AG10803 (cell line): ENCODE measurements at places on chromosomes 3 and 15.

DNA sequence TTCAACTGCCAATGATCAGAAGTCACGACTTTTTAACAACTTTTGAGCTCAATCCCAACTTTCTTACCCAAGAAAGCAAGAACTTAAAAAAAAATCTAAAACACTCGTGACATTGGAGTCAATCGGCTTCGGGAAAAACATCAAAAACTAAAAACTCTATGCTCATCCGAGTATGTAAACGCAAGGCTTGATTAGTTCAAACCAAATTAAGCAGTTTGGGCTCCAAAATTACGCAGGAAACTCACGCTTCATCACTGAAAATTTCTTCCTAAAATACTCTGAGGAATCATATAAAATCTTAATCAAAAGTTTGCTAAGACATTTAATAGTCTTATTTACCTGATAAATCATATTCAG is 1.6 kb downstream of the TRA2B start:
- no peak for DNase-seq

DNA sequence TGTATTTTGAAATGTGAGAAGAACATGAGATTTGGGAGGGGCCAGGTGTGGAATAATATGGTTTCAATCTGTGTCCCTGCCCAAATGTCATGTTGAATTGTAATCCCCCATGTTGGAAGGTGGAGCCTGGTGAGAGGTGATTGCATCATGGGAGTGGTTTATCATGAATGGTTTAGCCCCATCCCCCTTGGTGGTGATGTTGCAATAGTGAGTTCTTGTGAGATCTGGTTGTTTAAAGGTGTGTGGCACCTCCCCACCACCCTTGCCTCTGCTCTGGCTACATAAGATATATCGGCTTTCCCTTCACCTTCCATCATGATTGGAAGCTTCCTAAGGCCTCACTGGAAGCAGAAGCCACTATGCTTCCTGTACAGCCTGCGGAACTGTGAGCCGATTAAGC is 23.9 kb upstream of the TMEM108 start:
- DNase-seq, result no peak

DNA sequence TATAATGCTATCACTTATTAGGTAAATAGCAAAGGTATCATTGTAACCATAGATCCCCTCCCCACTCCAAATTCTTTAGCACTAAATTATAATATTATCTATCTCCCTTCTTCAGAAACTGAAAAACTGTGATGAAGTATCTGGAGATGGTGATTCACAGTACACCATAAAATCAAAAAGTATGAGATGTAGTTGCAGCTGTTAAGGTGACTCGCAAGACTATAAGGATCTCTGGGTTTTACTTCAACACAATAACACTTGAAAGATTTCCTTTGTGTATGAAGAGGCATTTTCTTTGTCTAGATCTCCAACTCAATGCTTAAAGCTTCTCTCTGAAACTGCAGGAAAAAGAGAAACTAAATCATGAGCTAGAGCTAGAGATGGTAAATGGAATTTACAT is 46.9 kb downstream of the IFT57 start:
- no peak for DNase-seq

DNA sequence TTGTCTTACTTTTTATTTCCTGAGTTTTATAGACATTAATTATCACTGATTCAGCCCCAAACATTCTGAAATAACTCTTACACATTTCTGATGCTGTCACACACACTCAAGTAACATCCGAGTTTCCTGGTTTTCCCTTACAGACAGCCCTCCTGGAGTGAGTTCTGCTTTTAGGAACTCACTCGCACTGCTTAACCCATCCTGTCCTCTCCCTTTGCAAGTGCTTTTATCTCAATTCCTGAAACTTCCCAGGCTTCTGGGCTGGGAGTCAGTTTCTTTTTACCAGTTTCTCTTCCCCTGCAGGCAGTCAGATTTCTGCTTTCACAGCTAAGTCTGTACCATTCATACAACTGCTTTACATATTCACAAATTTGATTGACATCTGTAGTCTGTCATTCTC is 15.6 kb upstream of the SH3GL3 start:
- DNase-seq, result no peak

GRCh38 chr3:182722907-182723306 is 70.4 kb upstream of the ATP11B start:
- DNase-seq, result no peak

- no peak for DNase-seq
These were observed 13.0 kb downstream of the ANPEP start for GRCh38 chr15:89801471-89802195.

- DNase-seq, result no peak
These were observed 210.1 kb downstream of the TBC1D2B start for GRCh38 chr15:77867266-77868047.

- peak; percentile 89 for DNase-seq
These were observed 35.5 kb downstream of the EOMES start for GRCh38 chr3:27686642-27687041.

GRCh38 chr3:58183221-58183620 is 27.6 kb downstream of the DNASE1L3 start:
- DNase-seq, result no peak

- peak; percentile 2 for DNase-seq
These were observed 25.0 kb downstream of the LRRC58 start for GRCh38 chr3:120324190-120324589.

- DNase-seq, result peak; percentile 65
These were observed 75.9 kb upstream of the FGF12 start for GRCh38 chr3:192802957-192803899.

- no peak for DNase-seq
These were observed 2.8 kb upstream of the HERC1 start for GRCh38 chr15:63836579-63836978.

DNA sequence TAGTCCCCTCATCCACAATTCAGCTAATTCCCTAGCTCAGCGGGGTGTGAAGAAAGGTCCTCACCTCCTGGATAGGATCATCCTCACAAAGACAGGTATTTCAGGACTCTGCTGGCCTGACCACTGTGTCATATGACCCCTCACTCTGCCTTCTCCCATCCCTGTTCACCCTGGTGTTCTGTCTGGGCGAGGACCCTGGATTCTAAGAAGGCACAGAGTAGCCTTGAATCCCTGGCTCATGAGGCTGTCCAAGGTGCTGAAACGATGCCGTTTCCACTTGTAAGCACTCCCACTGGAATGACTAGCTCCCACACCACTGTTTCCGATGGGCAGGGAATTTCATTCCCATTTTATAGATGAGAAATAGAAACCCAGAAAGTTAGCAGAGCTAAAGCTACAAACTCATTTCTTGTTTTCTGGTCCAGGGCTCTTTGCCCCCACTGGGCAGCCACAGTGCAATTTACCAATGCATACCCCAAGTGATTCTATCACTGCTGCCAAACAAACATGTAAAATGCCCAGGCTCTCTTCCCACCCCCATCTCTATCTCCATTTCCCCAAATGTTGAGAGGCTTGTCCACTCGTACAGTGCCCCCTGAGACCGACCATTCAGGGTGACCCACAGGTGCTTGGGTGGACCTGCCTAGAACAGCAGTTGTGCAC is 83.2 kb downstream of the RAB11A start:
- DNase-seq, result peak; percentile 45

DNA sequence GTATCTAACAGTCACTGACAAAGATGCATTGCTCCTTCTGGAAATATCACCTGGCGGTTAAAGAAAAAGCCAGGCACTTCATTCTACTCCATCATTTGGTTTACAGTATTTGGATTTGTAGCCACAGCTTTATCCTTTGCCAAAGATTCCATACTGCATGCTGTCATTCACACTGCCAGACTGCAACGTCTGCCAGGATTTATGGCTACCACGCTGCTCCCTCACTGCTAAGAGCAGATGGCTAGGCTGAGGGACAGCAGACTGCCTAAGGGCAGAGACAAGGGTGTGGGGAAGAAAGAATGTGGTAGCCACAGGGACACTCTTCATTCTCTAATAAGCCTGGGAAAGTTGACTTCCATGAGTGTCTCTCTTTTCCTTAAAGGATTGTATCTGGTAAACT is 1047.0 kb downstream of the TUSC7 start:
- no peak for DNase-seq

DNA sequence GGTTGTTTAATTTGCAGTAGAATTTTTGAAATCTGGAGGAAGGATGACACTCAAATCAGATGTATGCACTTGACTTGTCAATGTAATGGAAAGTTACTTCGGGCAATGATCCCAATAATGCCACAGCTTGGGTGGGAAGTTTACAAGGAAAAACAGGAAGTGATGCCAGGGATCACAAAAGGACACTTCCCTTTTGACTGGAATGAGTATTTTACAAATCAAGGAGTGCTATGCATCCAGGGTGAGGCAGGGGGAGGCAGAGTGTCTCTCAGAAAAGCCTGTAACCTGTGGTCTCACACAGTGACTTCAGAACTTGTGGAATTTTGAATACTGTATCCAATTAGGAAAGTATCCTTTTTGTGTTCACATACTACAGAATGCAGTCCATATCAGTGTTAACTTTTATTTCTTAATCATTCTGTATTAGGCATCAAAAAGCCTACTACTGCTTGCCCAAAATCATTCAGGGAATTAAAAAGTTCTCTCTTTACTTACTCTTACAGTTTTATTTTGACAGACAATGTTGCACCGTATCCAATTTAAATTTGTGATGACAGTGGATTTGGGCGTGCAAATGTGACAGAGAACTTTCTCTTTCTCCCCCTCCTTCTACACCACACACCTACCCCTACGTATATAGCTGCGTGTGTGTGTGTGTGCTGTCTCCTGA is 445.1 kb downstream of the MECOM start:
- peak; percentile 69 for DNase-seq

GRCh38 chr3:14651440-14652251 is at the start of gene CCDC174:
CCDC174 (plus strand) TSS chr3:14651762; CDS start chr3:14651837, 75 bp downstream.
- peak; percentile 100 for DNase-seq

DNA sequence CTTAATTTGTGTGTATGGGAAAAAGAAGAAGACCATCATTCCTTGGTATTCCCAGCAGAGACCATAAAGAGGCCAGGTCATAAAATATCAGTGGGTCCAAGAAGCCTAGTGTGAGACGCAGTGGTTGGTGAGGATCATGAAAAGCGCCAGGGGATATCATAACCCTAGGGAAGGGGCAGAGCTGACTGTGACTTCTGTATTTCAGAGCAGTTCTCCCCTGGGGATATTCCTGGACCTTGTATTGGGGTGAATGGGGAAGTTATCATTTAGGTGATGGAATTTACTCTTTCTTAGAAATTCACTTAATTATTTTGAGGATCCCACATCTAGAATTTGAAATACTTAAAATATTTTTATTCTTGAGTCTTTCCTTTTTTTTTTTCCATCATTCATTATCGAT is 34.9 kb upstream of the UMPS start:
- no peak for DNase-seq
